ENCODE measurements at places on chromosomes 5 and 9. TPM values are rescaled to one million over a fixed set of nuclear protein-coding genes. Genes with fewer than 3 reads are reported as not detected.

The IL4 gene
- not detected for total RNA-seq

The ESM1 gene
- 2.2 TPM for total RNA-seq

The RPL7A gene
- total RNA-seq: 1,759 TPM

The ALDH1B1 gene
- total RNA-seq: 17.0 TPM

The BICD2 gene
- 28.9 TPM for total RNA-seq

The OLFML2A gene
- total RNA-seq: 0.39 TPM

The MAMDC2 gene
- total RNA-seq: 16.9 TPM

The PCAT7 gene
- 0.13 TPM for total RNA-seq

The C8G gene
- total RNA-seq: 0.39 TPM

The SLC1A3 gene
- total RNA-seq: 0.26 TPM

The C9 gene
- 0.54 TPM for total RNA-seq

The QRFP gene
- not detected for total RNA-seq

The TLX3 gene
- not detected for total RNA-seq

The GRIA1 gene
- 9.1 TPM for total RNA-seq

The ZDHHC12 gene
- 17.6 TPM for total RNA-seq

The BHMT gene
- total RNA-seq: 2.5 TPM

The SV2C gene
- total RNA-seq: not detected

The TSC1 gene
- 70.2 TPM for total RNA-seq

The CDKN2A gene
- total RNA-seq: 1.8 TPM

The TAF11L2 gene
- not detected for total RNA-seq

The C5orf34 gene
- total RNA-seq: 6.7 TPM

The TRMT10B gene
- 3.7 TPM for total RNA-seq

The ADAMTS19 gene
- total RNA-seq: not detected

The MYMK gene
- not detected for total RNA-seq

The CNOT8 gene
- 68.6 TPM for total RNA-seq

The STKLD1 gene
- 0.32 TPM for total RNA-seq

The ACOT12 gene
- total RNA-seq: not detected

The ZNF879 gene
- total RNA-seq: 7.3 TPM

The SCGB3A2 gene
- total RNA-seq: not detected

The IL9 gene
- total RNA-seq: not detected

The COL23A1 gene
- under 0.01 TPM for total RNA-seq

The C9orf152 gene
- not detected for total RNA-seq

The ZNF189 gene
- 35.8 TPM for total RNA-seq
